CD4-positive, alpha-beta T cell treated with Interleukin-4 for 4 hours (primary cell): ENCODE measurements at places on chromosomes 11 and 22.
A peak's percentile ranks its signal among the peaks of the same experiment; 100 is the strongest.

- DNase-seq: no peak
Observed at GRCh38 chr11:31757260-31757835, 53.8 kb downstream of the PAX6 start.

GRCh38 chr11:58866788-58867187, 22.3 kb upstream of the GLYATL2 start:
- no peak for DNase-seq

- peak; percentile 19 for DNase-seq
Observed at GRCh38 chr11:30326114-30326778, 3.3 kb downstream of the ARL14EP start.

- no peak for DNase-seq
Observed at GRCh38 chr22:49694462-49695260, 133.0 kb downstream of the BRD1 start.

GRCh38 chr11:64371201-64371600, 12.2 kb downstream of the RPS6KA4 start:
- no peak for DNase-seq

GRCh38 chr11:118434553-118435289, 1.6 kb upstream of the KMT2A start:
- no peak for DNase-seq

- no peak for DNase-seq
Observed at GRCh38 chr11:7533199-7534041, 19.6 kb downstream of the PPFIBP2 start.

- no peak for DNase-seq
Observed at GRCh38 chr11:3855808-3856491, 486 bp downstream of the STIM1 start.

- no peak for DNase-seq
Observed at GRCh38 chr22:42560781-42561180, 7.0 kb downstream of the SERHL2 start.

GRCh38 chr11:45670386-45671135, 5.1 kb upstream of the CHST1 start:
- no peak for DNase-seq

- DNase-seq: no peak
Observed at GRCh38 chr11:95364324-95365295, 133.6 kb upstream of the SESN3 start.

DNA sequence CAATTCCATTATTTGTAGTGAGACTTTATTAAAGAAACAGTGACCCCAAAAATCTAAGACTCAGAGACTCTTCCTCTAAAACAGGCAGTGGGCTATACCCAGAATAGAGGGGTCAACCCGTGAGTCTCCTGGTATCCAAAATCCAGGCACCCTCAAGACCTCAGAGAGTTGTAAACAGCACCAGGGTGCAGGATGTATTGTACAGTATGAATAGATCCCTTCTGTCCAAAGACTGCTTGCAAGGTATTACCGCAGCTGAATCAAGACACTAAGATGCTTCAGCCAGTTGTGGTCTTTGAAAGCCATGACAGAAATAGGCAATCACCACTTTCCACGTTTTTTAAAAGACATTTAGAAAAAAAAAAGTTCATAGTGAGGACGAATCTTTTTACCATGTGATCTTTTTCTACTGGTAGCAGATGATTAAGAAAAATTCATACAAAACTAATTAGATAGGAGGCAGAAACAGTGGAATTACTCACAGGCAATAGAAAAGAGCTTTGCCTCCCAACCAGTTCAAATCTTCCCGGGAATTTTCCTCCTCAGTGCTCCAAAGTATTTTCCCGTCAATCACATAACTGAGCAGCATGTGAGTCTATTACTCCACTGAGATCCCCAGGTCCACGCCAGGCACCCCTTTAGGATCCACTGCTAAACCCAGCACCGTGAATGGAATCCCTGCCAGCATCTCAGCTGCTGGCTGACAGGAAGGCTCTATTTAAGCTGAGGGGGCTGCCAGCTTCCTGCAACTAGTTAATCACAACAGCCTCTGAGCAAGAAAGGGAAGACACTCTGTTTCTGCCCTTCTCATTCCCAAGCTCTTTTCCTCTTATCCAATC, 113.1 kb downstream of the ETS1 start:
- DNase-seq: no peak

- DNase-seq: no peak
Observed at GRCh38 chr11:89052220-89052619, 13.6 kb downstream of the GRM5 start.

DNA sequence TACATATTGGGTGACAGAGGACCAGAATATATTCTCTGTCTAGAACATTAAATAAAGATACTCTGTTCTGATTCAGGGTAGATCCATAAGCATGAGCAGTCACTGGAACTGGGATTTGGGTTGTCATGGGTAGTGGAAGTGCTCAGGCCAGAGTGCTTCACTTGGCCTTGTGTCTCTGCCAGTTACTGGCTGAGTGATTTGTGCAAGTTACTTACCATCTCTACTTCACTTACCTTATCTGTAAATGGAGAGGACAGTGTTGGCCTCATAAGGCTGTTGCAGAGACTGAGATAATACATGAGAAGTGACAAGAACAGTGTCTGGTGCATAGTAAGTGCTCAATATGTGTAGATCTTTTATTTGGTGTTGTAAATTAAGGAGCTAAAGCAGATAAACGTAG, 17.6 kb downstream of the ATXN10 start:
- DNase-seq: no peak

- no peak for DNase-seq
Observed at GRCh38 chr22:30327864-30328345, 1.2 kb upstream of the TBC1D10A start.

DNA sequence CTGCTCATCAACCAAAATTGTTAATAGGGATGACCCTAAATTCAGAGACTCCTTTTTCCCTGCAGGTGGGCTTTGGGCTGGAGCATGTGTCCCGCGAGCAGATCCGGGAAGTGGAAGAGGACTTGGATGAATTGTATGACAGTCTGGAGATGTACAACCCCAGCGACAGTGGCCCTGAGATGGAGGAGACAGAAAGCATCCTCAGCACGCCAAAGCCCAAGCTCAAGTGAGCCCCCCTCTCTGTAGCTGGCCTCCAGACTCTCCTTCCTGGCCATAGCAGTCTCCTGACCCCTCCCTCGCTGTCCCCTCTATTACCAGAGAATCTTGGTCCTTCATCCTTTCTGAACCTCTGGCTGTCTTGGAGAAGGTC, 47.9 kb upstream of the RAB1B start:
- no peak for DNase-seq

- no peak for DNase-seq
Observed at GRCh38 chr11:76453248-76453647, 8.4 kb downstream of the EMSY start.

DNA sequence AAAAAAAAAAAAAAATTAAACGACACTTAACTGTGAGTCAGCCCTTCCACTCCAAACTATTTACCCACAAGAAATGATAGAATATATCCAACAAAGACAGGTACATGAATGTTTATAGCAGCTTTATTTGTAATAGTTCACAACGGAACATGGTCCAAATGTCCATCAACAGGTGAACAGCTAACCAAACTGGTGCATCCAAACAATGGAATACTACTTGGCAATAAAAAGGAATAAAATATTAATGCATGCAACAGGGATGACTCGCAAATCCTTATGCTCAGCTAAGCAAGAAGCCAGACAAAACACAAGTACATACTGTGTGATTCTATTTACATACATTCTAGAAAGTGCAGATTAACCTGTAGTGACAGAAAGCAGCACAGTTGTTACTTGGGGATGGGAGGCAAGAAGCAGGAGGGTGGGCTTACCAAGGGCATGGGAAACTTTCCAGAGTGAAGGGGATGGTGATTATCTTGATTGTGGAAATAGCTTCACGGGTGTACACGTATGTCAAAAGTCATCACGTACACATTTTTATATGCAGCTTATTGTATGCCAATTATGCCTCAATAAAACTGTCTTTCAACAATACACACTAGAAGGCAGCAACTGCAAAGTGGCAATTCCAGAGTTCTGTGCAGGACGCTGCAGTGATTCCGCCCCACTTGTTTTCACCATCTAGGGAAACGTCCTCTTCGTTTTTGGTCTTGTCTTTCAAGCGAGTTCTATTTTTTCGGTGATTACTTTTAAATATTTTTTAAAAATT, 6.7 kb upstream of the SF1 start:
- no peak for DNase-seq

GRCh38 chr11:23851216-23851615, 645.6 kb upstream of the LUZP2 start:
- DNase-seq: no peak

GRCh38 chr22:50361688-50362087, 18.6 kb downstream of the PPP6R2 start:
- peak; percentile 69 for DNase-seq

GRCh38 chr11:42200311-42200710, 740.9 kb upstream of the LRRC4C start:
- DNase-seq: no peak

GRCh38 chr11:128568166-128568778, 19.1 kb downstream of the ETS1 start:
- no peak for DNase-seq

DNA sequence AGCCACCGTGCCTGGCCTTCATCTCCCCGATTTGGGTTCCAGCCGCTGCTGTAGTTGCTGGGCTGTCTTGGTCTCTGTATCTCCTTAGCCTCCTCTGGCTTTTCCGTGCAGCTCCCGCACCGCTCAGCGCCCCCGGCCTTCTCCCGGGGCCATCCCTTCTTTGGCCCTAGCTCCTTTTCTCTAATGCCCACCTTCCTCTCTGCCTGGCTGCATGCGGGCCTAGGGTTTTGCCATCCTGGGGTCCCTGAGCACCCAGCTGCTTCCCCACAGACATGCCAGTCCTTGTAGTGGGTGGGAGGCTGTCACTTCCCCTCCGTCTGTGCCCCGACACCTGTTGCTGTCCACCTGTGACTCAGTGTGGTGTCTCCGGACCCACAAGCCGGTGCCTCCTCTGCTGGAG, 36.4 kb downstream of the KCNJ4 start:
- DNase-seq: no peak

DNA sequence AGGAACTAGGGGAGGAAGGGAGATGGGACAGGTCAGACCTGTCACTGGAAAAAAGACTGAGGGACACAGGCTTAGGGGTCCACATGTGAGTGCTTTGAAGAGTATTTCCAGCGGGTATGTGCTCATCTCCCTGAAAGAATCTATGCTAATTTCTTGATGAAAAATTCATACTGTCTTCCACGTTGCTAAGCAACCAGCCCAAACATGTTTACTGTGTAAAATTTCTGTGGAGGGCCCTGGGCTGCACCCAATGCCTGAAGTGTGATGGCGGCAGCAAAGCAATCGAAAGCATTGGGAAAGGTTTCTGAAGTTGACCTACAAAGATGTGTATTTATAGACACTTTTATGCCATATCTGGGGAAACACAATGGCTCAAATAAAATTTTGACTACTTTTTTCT, 7.4 kb downstream of the SYT13 start:
- no peak for DNase-seq

DNA sequence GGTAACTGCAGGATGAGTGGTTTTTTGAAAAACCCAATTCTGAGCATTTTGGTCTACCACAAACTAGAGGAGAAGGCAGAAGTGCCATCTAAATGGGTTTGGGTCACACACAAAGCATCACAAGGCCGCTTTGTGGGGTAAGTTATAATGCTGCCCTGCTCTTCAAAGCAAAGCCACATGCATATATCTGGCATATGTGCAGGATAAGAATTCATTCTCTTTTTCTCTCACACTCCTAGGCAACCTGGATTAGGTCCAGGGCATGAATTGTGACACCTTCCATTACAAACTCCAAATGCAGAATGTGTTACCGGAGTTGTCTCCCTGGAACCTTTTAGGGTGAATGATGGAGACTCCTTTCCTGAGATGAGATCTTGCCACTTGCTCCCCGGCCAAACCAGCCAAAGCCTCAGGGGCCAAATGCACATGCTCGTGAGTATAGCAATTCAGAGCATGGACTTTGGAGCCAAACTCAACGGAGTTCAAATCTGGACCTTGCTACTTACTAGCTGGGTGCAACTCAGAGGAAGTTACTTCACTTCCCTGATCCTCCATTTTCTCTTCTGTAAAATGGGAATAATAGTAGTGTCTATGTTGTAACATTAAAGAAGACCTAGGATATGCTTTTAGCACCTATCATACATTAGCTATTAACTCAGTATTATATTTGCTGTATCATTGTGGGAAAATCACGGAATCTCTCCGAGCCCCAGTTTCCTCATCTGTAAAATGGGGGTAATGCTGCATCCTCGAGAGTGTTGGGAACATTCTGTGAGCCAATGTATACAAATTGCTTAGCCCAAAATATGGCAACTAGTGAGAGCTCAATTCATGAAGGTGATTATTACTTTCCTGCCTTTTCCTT, 96.6 kb downstream of the COMMD9 start:
- DNase-seq: no peak

GRCh38 chr11:91396236-91397133, 828.1 kb upstream of the FAT3 start:
- DNase-seq: no peak
